Activated CD4-positive, alpha-beta memory T cell treated with anti-CD3 and anti-CD28 coated beads, Interleukin-2, amount 10 ng/mL, durations not matched to agents 7 days and 5 days (primary cell): ENCODE measurements at places on chromosomes 2 and 18. TPM values are rescaled to one million over a fixed set of nuclear protein-coding genes. Genes with fewer than 3 reads are reported as not detected.

DNA sequence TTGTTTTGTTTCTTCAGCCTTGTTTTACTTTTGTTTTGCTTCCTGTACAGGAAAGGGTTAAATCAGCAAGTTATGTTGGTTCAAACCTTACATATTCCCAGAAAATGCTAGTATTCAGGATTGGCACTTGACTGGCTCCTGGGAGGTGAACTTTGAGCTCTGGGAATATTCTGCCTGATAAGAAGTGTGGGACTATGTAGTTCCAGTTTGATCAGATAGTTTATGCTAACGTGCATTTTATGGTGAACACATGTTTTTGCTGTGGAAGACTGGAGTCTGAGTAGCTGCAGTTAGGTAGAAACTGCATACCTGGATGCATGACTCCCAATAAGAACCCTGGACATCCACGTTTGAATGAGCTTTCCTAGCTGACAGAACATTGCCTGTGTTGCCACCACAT, 603.1 kb upstream of the HS6ST1 start:
- H3K4me1 ChIP-seq = no peaks in the 10 kb centered on the region
- DNase-seq = no peak
- H3K36me3 ChIP-seq = no peaks in the 10 kb centered on the region
- no peak overlapping the region for H3K27ac ChIP-seq
- no peaks in the 10 kb centered on the region for H3K27me3 ChIP-seq

DNA sequence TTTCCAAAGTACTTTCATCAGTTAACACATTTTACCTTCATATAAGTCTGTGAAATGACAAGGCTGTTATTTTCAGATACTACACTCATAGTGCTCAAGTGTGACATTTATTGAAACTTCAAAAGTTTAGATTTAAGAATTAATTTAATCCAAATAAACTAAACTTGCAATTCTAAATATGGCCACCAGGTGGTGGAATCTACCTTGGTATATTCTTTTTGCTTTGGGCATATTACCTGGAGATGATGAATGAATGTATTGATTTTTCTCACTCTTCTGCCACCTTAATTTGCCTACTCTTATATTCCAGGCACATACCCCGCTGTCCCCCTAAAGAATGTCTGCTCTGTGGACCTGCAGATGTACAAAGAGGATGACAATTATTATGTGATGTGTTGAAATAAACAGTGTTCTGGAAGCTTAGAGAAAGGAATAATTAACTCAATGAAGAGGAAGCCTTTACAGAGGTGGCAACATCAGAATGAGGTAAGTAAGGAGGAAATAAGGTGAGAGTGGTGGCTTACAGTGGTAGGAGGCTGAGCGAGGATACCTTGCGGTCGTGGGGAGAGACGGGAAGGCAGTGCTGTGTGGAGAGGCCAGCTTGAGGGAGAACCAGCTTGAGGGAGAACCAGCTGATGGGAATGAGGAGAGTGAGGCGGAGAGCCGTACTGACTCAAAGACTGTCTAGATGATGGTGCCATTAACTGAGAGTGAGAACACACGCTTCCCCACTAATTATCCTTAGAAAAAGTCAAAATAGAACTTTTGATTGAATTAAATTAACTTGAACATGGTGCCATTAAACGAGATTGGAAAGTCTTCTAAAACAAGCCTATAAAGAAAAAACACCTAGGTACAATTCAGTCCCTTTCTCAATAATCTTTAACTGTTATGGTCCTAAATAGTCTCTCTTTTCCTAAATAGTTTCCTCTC, 179.5 kb downstream of the CELF4 start:
- H3K27me3 ChIP-seq = peaks cover 3% of the 10 kb centered on the region
- H3K36me3 ChIP-seq = no peaks in the 10 kb centered on the region
- no peak overlapping the region for H3K27ac ChIP-seq
- no peak for DNase-seq

The ERMN gene
- total RNA-seq = 3.1 TPM

- DNase-seq = no peak
- H3K36me3 ChIP-seq = no peaks in the 10 kb centered on the region
- H3K4me3 ChIP-seq = no peak overlapping the region
- H3K27me3 ChIP-seq = peaks cover 15% of the 10 kb centered on the region
These were observed 35.3 kb upstream of the CCDC150 start for GRCh38 chr2:196604196-196604595.

The LONRF2 gene
- total RNA-seq = 0.10 TPM

GRCh38 chr18:74921057-74921820, 287.7 kb downstream of the PTGR3 start:
- H3K27me3 ChIP-seq = no peaks in the 10 kb centered on the region
- H3K4me1 ChIP-seq = no peaks in the 10 kb centered on the region
